Fibroblast of skin of abdomen (primary cell): ENCODE measurements at places on chromosomes 6 and 20.

- DNase-seq = no peak
Measured at GRCh38 chr6:43298565-43299337, 691 bp downstream of the SLC22A7 start.

GRCh38 chr6:135161411-135162395 lies 19.4 kb upstream of the MYB start:
- no peak for DNase-seq

- peak; percentile 78 for DNase-seq
Measured at GRCh38 chr20:61173961-61174725, 77.9 kb upstream of the CDH4 start.

GRCh38 chr6:44859901-44860410 lies 468.2 kb upstream of the RUNX2 start:
- no peak for DNase-seq

DNA sequence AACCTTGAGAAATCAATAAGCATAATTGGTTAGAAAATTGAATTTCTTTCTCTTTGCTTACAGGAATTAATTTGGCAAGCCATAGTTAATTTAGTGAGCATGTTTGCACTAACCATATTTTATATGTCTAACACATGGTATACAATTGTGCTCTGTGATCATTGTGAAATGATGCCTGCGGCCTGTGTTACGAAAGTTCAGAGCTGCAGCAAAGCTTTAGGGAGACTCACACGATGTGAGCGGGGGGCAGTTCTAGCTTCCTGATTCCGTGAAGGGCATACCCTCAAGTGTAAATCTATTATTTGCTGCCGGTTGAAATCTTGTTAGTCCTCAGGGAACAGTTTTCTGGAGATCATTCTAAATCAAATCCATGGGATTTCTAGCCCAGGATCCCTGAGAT lies 25.5 kb upstream of the ADTRP start:
- peak; percentile 64 for DNase-seq

GRCh38 chr20:58100731-58101356 lies 127.6 kb downstream of the ANKRD60 start:
- DNase-seq = no peak

DNA sequence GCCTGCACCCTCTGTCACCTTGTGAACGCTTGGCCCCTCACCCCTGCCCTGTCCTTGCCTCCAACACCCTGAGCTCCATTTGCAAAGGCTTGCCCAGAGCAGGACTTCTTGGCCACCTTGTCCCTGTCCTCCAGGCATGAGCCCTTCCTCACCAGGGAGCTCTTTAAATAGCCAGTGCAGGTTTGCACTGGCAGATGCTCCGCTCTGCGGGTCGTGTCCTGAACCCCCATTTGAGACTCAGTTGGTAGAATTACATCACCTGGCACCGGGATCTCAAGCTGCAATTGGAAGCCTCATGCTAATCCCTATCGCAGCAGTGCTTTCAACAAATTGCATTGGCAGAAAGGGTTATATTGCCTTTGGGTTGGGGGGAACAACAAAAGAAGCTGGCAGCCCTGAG lies 85.9 kb downstream of the TRMT6 start:
- DNase-seq = no peak

DNA sequence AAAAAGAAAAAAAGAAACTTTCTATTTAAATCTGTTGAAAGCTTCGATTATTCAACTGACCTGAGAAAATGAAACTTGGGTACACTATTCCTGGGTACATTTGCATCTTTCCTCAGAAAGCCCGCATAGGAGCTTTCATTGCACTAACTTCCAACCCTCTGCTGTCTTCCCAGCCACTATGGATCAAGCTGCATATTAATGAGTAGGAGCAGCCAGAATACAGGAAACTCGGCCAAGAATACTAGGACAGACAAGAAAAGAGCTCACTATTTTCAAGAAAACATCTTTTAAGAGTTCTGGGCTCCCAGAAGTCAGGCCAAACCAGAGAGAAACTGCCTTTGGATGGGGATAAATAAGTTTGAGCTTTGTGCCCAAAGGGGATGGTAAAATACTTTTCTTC lies 135.0 kb upstream of the CCDC28A start:
- no peak for DNase-seq

DNA sequence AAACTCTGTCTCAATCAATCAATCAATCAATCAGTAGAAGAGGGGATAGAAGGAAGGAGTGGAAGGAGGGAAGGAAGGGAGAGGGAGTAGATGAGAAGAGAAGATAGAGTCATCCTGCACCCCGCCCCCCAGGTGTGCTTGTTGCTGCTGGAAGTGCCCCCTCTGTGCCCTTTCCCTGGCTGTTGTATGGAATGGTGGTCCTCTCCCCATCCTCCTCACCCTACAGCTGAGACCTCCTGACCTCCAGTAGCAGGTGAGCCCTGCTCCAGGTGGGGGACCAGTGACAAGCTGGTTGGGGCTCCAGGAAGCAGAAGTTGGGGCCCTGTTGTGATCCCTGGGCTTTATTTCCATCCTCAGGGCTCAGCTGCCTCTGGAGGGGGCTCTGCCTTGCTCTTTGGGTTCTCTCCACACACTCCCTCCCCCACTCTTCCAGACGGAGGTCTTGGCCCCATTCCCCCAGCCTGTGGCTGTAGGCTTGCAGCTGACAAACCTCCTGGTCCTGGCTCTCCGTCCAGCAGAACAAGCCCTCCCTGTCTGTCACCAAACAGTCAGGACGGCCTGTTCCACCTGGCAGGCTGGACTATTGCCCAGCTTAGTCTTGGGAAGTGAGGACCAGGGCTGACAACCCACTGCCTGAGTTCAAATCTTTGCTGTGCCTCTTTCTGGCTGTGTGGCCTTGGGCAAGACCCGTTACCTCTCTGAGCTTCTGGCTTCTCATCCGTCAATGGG lies 26.0 kb upstream of the SCRT2 start:
- no peak for DNase-seq

DNA sequence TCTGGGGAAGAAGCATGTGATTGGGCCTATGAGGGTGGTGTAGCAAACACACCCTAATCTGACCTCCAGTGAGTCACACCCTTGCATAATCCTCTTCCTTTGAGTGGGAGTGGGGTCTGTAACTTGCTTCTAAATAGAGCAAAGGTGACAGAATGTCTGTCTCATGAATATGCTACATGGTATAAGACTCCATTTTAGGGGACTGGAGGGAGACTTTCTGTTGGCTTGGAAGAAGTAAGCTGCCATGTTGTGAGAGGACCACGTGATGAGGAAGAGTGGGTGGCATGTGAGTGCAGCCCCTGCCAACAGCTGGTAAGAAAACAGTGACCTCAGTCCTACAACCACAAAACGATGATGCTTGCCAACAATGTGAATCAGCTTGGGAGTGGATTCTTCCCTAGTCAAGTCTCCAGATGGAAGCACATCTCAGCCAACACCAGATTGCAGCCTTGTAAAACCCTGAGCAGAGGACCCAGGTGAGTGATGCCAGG lies 3.7 kb downstream of the AK9 start:
- DNase-seq = peak; percentile 80

DNA sequence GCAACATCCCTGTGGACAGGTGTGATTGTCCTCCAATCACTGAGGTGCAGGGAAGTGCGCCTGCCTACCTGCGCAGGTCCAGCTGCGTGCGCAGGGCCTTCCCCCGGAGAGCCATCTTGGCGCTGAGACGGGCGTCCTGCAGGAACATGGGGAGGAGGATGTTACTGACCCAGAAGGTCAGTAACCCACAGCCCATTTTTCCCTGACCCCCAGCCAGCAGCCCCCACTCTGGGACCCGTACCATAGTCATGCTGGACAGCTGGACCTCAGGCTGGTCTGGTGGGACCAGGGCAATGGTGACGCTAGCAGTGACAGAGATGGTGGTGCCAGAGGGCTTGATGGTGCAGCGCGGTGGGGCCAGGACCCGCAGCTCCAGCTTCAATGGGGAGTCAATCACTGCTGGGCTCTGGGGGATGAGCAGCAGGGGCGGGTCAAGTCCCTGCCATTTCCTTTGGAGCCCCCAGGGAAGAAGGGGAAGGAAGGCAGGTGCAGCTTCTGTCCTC lies 9.7 kb downstream of the PLTP start:
- DNase-seq = no peak

- DNase-seq = no peak
Measured at GRCh38 chr6:35750557-35750956, 13.7 kb downstream of the ARMC12 start.

GRCh38 chr6:8336406-8337057 lies 98.8 kb downstream of the SLC35B3 start:
- DNase-seq = no peak

DNA sequence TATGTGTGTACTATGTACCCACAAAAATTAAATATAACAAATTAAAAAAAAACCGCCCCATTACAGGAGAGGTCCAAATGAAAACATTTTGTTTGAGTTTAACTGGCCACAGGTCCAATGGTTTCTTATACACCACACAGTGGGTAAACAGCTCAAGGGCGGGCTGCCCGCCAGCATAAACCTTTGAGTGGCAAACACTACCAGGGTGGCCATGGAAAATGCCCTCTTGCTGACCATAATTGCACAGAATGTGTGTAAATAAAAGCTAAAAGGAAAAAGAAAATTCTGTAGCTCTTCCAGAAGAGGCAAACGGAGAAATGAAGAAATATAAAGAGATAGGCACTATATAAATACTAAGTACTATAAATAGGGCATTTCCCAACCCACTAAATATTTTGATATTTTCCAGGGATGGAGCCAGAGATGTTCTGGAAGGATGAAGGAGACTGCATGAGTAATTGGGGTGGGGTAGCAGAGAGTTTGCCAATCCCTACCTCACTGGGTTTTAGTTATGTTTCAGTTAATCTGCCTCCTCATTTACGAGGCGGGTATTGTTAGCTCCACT lies 1.1 kb upstream of the CDC5L start:
- no peak for DNase-seq

DNA sequence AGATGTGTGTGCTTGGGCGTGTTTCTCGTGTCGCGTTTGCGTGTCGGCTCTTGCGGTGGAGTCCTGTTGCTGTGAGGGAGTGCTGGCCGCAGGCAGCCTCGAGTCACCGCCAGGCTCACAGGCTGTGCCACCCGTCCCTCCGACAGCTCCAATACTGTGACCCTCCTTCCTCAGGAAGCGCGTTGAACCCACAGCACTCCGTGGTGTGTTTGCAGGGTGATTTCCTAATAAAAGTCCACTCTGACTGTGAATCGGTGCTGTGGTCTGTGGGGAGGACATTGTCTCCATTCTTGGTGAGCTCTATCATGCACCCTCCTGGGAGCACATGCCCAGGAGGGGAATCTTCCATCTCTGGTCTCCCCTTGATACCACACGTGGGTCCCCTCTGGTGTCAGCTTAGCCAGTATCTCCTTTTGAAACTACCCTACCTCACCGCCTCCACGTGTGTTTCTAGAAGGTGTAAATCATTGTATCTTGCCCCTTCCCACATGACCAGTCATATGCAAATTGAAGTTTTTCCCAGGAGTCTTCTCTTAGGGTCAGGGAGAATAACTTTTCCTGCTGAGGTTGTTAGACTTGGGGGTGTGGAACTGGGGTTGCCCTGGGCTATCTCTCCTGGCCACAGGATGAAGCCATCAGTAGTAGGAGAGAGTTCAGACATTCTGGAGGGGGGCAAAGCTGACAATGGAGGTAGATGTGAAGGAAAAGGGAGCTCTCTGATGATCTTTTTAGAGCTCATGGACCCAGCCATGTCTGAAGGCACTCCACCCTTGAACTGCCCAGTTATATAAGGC lies 13.3 kb upstream of the PCMTD2 start:
- DNase-seq = no peak

DNA sequence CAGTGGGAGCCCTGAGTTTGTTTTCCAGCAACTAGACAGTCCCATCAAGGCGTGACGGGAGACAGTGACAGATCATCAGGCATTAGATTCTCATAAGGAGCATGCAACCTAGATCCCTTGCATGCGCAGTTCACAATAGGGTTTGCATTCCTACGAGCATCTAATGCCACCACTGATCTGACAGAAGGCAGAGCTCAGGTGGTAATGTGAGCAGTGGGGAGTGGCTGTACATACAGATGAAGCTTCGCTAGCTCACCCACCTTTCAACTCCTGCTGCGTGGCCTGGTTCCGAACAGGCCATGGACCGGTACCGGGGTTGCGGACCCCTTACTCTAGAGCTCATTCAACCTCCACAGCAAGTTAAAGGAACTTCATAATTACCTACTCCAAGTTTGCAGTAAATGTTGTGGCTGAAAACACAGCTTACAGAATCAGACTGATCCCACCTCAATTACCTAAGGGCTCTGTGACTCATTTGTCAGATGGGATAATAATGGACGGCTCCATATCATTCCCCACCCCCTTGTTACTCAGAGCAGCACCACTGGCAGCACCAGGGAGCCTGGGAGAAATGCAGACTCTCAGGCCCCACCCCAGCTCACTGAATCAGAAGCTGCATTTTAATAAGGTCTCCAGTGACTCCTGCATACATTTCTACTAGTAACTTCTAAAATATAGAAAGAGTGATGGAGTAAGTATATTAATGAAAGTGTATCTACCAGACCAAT lies 15.7 kb downstream of the PXMP4 start:
- DNase-seq = no peak

- no peak for DNase-seq
Measured at GRCh38 chr6:134577998-134578397, 260.1 kb upstream of the SGK1 start.

- peak; percentile 60 for DNase-seq
Measured at GRCh38 chr6:112163295-112164257, 76.2 kb downstream of the FAM229B start.

DNA sequence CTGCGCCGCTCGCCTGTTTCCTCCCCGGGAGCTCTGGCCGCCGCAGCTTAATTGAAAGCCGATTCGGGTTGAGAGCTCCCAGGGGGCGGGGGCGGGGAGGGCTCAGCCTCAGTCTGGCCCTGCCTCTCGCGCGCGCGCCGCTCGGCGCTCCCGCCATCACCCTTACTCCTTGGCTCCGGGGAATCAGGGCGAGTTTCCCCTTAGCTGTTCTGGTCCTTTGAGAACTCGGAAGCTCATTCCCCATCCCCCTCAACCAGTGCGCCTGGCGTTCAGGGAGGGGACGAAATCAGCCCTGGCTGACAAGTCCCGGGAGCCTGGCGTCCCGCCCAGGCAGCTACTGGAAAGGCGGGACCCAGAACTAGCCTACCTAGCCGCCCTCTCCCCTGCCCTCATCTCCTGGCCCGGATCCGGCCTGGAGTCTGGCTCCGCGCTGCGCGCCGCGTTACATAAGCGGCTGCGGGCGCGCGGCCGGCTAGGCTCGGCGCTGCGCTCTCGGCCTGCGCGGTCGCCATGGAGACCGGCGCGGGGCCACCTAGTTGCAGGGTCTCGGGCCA lies 2.8 kb downstream of the SLC12A5 start:
- DNase-seq = no peak

DNA sequence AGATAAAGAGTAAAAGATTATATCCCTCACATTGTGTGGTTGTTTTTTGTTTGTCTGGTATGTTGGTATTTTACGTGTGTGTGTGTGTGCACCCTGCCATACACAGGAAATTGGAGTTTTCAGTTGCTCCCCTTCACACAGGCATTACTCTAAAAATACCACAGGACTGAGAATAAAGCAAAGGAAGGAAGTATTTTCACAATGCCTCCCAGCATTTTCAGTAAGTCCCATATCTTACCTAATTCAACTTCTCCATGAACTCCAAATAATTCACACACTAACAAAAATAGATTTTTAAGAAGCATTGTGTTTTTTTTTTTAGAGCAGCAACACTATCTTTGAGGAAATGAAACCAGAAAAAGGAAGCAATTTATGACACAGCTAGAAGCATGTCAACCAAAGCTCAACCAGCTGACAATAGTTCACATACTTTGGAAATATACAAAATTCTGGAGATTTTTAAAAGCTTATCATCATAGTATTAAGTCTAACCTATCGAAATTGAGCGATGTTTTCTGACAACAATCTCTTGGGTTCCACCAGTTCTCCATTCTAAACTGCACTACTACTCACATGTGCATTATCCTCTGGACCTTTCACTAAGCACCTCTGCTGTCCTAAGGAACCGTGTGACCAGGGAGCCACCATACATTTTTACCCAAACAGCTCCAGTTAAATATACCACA lies 2.1 kb downstream of the UBE2J1 start:
- DNase-seq = peak; percentile 16
